ENCODE measurements at places on chromosomes 12 and 14.

DNA sequence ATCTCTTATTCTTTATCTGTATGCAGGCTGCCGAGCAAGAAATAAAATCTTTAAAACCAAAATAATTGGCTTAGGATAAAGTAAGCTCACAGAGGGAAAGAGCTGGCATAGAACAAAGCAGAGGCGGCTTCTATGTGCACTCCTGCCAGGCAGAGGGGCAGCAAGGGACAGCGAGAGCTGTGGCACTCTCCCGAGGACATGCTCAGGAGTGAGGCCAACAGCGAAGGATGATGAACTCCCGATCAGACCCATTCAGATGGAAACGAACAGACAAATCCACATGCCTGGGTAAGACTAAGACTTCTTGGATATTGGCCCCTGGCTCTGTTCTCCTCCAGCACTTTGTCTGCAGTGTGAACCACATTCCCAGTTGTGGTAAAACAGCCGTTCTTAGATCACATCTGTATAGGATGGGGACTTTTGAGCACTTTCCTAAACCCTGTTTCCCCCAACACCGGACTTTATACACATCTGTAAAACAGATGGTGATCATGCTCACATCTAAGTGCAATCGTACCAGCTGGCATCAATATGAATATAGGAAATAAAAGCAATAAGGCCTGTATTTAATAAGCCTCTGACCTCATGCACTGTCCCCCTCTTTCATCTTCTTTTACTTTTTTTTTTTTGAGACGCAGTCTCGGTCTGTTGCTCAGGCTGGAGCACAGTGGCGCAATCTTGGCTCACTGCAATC is 134.1 kb downstream of the PPM1H start:
- DNase-seq: no peak

DNA sequence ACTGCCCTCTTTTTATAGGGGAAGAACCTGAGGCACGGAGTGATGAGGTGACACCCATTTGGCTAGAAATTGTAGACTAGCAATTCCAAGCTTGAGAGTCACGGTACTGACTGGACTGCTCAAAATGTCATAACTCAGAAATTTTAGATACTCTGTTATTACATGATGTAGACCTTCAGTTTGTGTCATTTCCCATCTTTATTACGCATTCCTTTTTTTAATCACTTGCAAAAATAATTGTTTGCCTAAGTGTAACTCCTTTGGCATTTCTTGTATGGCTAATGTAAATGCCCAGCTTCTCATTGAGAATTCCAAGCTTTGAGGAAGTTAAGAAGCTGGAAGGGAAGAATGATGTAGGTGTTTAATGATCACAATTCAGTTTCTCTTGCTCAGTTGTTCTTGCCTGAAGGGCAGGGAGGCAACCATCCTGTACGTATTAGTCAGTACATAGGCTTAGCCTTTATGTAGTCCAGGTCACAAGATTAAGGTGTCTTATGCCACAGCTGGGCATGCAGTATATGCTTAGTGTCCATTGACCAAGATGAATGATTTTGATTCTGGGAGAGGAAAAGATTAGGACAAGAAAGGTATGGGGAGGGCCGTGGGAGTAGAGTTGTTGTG is 68.2 kb upstream of the EVL start:
- no peak for DNase-seq

GRCh38 chr14:48125654-48126053 is 450.2 kb upstream of the MDGA2 start:
- no peak for DNase-seq

- no peak for DNase-seq
Observed at GRCh38 chr12:28851781-28852180, 297.3 kb upstream of the FAR2 start.

- DNase-seq: no peak
Observed at GRCh38 chr14:62655166-62655565, 390.1 kb downstream of the KCNH5 start.

DNA sequence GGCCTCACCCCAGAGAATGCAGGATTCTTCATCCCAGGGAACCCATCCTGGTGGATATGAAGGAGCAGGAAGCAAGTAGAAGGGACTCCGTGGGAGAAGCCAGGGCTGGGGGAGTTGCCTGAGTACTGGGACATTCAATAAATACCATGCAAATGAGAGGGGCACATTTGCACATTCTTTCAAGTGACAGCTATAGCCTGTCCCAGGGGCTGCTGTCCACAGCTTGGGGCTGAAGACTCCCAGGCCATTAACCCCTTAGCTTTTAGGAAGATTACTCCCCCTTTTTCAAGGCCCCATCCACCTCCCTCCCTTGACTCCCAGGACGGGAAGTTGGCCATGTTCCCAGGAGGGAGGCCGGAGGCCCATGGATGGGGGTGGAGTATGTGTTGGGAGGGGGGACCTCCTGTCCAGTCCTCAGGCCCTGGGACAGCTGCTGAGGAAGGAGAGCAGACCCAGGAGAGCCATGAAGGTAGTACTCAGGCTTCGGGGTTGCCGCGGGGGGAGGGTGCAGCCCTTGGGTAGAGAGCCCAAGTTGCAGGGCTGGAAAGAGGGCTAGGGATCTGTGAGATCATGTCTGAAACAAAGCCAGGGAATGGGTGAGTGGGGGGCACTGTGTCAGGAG is 974 bp upstream of the TNS2 start:
- DNase-seq: no peak

DNA sequence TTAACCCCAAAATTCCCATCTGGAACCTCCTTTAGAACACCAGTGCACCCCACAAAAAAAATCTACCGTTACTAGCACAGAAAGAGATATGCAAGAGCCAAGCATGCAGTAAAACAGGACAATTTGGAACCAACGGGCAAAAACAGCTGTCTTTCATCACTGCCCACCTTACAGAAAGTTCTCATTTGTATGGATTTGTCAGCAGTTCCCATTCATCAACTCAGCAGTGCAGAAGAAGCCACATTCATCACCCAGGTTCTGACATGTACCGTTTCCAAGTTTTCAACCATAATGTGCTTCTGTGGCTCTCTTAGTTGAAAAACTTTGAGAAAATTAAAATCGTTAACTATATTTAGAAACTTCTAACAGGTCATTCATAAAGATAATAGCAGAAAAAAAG is 387.0 kb downstream of the RPS29 start:
- no peak for DNase-seq

DNA sequence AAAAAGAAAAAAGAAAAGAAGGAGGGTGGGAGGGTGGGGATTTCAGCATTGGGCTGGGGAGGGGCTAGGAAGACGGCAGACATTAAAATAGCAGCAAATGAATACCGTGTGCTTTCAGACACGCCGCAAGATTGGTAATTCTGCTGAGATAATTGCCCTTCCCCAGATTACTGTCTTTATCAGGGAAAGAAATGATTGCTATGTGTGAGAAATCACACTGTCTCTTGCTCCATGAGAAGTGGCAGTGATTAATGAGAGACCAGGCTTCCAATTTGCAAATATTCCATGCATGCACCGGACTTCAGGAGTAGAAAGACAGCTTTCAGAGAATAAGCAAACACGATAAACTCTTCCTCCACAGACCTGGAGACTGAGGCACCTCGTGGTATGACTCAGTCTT is 7.6 kb upstream of the KCNA5 start:
- no peak for DNase-seq

- no peak for DNase-seq
Observed at GRCh38 chr12:93434256-93434865, 7.4 kb downstream of the UBE2N start.

DNA sequence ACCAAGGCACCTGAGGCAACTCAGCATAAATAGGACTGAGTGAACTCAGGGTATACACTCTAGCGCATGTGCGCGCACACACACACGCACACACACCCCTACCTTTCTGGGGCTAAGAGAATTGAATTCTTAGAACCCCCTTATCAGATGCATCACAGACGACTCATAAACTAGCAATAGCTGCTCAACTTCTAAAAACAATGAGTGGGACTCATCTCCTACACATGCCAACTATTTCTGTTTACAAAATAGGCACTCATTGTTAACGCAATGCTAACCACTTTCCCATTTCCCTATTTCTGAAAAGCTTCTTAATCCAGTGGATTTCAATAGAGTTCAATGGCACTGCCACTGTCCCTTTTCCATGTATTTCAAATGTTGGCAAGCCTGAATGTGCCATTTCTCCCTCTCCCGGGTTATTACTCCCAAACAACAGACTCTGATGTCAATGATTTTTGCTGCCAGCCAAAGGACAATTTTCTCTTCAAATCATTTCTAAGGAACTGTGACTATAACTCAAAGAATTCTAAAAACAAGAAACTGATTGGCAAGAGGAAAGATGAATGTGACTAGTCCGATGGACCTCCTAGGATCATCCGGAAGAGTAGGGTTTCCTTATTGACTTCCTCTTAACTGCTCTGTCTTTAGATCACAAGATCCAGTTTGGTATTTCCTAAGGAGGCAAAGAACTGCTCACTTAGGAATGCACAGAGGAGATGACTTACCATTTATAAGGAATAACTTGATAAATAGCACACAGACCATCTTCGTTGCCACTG is 48.8 kb downstream of the SLC38A1 start:
- DNase-seq: no peak

DNA sequence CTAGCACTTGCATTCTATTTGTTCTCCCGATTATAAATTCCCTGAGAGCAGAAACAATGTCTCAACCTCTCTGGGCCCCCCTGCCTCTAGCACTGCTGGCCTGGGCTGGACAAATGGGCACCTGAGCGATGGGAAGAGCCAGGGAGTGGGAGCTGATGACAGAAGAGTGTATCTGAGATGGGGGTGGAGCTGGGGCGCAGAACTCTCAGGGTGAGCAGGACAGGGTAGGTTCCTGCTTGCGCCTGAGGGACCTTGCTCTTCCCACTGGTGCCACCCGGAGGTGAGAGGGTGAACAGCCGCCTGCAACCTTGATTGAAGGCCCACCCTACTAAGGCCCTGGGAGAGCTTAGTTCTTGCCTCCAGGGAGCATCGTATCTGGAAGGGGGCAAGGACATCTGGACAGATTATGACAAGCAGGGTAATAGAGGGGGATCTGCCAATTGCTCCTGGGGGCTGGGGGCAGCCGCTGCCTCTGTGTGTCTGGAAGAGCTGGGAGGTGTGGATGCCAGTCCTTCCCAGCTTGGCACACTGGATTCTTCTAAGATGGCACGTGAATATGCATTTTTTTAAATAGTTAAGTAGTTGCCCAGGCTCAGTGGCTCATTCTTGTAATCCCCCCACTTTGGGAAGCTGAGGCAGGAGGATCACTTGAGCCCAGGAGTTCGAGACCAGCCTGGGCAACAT is 43.0 kb upstream of the TSPAN9 start:
- peak; percentile 9 for DNase-seq

DNA sequence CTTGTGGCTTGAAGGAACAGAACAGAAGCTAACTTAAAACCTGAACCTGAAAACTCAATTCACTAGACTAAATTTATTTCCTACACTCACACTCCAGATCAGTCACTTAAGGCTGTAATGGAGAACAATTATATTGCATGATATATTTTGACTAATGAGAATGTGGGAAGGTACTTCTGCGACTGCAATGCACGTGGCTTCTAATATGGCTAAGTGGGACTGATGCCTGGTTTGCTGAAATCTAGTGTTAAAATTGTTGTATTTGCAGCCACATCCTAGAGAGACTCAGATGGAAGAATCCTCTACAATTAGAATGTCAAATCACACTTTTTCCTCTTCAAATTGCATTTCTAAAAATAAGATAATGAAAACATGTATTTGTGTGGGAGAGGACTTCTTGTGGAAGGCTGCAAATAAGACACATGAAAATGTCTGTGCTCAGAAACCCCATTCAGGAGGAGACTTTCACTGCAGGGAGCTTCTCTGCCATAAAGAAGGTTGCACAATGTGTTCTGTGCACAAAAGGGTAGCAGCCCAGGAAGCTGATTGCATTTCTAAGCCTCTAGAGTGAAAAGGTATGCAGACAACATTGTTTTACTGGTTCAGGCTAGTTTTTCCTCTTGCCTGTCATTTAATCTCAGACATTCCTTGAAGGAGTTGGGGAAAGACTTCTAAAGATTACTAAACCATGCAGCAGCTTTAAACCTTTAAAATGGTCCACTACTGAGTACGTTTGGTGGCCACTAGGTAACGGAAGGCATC is 224.3 kb downstream of the NEDD1 start:
- no peak for DNase-seq

DNA sequence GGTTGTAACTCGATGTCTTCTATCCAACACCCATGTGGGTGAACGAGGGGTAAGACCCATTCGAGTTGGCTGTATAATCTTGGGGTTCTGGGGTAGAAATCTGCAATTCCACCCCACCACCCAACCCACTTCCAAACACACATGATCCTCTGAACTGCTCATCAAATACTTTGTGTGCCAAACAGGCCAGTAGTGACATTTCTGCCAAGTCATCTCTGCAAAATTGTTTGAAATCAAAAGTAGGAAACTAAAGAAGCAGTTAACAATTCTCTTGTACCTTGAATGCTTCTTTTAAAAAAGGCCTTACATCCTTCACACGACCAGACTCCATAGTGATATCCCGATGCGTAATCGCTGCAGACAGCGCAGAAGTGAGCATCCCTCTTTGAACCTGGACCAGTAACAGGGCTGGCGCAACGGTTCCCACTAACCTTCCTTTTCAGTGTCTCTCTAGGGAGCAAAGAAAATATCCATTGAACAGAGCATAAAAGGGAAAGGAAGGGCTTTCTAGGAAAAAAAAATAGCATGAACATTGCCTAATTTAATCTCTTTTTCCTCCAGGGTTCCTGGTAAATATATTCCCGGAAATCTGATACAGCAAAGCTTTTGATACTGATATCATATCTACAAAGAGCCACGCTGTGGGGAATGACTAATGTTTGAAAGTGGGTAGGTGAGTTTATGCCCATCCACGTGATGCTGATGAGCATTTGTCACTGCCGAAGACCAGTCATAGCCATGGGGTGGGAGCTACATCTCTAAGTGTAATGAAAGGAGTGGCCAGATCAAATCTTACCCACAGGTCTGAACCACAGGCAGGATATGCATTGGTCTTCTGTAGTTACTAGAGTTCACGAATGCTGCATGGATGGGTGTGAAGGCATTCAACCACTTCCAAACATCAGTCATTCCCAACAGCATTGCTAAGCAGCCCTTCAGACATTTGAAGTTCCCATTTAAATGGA is 14.2 kb downstream of the ESR2 start:
- no peak for DNase-seq

- no peak for DNase-seq
Observed at GRCh38 chr12:24997970-24998582, 49.2 kb upstream of the BCAT1 start.

DNA sequence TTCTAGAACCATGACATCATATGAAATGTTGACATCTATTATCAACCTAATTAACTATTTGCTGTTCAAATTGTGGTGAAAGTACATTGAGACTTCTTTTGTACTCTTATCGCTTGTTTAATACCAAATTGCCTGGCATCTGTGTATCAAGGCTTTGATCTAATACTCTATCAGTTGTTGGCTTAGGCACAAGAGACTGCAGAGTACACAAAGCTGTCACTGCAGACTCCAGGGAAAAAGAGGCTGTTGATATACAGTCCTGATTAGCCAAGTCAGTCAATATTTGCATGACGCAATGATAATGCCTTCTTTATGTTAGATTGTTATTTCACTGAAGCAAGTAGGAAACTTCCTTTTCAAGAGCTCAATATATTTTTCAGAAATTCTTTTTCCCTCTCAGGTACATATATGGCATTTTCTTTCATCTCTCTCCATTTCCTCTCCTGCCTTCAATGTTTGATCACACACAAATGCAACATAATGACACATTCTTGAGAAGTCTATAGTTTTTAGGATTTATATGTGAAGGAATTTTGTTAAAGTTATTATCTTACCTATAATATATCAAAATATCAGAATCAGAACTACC is 32.3 kb upstream of the PTCSC3 start:
- peak; percentile 100 for DNase-seq

All from NCI-H2029 treated with DMSO at 0.1 percent for 48 hours (cell line).